Activated T-cell treated with anti-CD3 and anti-CD28 coated beads for 48 hours (primary cell): ENCODE measurements at places on chromosomes 6 and 20.

- peak; percentile 64 for DNase-seq
Observed at GRCh38 chr6:11353921-11354389, 121.5 kb upstream of the NEDD9 start.

- peak; percentile 46 for DNase-seq
Observed at GRCh38 chr6:85449388-85449817, 480 bp upstream of the NT5E start.

DNA sequence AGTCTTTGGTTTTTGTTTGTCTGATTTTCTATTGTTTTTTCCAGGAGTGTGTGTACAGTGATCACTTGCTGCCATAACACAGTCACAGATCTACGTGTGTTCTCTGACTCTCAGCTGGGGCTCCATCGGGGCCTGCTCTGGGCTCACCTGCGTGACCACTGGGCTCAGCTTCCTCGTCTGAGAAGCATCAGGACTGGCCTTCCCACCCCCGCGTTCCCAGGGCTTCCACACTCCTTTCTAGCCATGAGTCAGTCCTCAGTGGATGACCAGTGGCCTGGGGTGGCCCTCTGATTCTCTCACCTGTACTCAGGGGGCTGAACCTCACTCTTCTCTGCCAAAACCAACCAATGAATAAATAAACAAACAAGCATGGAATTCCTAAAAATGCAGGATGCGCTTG is 14.5 kb downstream of the THBS2 start:
- no peak for DNase-seq

GRCh38 chr6:105272786-105273185 is 93.0 kb upstream of the POPDC3 start:
- no peak for DNase-seq

DNA sequence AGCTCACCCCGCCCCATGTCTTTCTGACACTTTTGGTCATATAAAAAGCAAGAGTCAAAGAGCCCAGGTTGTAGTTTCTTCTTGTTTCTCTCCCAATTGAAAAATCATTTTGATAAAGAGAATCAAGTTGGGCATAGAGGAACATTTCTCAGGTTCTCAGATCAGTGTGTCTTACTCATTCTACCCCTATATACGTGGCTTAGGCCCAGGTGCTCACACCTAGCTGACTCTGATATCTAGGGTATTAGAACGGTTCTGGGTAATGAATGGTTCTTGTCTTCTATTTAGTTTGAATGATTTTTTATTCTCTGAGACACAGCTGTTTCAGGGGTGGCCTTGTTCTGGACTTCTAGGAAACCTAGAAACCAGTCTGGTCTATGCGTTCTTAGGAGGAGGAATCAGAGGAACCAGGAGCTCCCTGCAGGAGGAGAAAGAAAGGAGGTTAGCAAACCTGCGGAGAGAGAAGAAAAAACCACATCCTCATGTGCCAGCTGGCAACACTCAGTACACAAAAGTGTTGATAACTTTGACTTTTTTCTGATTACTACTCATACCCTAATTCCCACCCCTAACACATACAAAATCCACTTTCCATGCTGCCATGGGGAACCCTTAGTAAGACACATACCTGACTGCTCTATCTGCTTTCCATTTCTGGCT is 178.0 kb downstream of the CLIC5 start:
- DNase-seq: no peak

DNA sequence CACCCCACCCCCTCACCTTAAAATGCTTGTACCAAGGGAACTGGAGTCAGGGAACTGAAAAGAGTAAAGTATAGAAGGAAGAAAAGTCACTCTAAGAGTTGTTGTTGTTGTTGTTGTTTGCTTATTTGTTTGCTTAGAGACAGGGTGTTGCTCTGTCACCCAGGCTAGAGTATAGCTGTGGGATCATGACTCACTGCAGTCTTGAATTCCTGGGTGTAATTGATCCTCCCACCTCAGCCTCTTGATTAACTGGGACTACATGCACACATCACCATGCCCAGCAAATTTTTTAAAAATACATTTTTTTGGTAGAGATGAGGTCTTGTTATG is 681.6 kb upstream of the GJE1 start:
- DNase-seq: no peak

DNA sequence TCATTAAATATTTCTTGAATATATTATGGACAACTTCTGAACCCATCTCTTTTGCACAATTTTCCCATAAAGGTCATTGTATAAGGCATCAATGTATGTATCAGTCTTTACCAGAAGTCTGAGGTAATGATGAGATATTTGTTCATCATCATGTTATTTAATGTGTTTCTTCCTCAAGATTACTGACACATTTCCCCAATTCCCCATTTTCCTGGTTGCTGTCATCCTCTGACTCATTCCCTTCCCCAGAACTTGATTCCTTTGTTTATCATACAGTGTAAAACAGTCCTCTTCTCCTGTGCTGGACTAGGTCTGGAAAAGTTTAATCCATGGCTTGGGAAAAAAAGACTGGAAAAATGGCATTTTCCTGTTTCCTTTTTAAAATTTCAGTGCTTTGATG is 107.9 kb upstream of the FLRT3 start:
- no peak for DNase-seq

DNA sequence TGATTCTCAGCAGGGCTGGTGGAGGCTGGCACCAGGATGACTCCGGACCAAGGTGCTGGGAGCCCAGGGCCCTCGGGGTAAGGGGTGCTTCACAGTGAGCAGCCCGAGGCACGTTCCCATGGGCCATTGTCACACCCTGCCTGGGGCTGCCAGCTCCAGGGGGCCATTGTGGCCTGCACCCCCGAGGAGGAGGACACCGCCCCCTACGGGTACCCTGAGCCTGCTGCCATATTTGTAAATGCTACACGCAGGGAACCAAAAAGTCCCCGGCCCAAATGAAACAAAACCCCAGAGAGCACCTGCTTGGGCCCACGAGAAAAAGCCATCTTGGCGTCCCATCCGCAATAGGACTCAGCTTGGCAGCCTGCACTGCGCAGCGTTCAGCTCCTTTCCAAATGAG is 64.7 kb upstream of the GATA5 start:
- no peak for DNase-seq

DNA sequence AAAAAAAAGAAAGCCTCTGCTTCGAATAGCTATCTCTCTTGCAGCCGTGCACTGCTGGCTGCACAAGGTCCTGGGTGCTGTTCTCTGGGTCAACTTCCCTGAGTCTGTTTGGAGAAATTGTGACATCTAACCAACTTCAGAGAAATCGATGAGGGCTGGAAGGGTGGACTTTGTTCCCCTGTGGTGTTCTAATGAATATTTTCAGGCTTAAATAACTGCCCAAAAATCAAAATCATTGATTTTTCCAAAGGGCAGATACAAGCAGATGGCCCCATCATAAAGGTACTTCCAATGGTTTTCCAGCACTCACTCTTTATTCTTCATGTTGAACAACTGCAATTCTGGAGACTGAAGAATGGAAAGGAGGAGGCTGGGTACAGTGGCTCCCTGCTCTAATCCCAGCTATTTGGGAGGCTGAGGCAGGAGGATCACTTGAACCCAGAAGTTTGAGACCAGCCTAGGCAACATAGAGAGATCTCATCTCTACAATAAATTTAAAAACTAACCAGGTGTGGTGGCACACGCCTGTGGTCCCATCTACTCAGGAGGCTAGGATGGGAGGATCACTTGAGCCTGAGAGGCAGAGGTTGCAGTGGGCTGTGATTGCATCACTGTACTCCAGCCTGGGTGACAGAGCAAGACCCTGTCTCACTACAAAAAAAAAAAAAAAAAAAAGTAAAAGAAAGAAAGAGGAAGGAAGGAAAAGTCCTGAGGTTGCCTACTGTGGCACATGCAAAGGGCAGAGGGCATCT is 59.1 kb downstream of the FOXA2 start:
- no peak for DNase-seq

DNA sequence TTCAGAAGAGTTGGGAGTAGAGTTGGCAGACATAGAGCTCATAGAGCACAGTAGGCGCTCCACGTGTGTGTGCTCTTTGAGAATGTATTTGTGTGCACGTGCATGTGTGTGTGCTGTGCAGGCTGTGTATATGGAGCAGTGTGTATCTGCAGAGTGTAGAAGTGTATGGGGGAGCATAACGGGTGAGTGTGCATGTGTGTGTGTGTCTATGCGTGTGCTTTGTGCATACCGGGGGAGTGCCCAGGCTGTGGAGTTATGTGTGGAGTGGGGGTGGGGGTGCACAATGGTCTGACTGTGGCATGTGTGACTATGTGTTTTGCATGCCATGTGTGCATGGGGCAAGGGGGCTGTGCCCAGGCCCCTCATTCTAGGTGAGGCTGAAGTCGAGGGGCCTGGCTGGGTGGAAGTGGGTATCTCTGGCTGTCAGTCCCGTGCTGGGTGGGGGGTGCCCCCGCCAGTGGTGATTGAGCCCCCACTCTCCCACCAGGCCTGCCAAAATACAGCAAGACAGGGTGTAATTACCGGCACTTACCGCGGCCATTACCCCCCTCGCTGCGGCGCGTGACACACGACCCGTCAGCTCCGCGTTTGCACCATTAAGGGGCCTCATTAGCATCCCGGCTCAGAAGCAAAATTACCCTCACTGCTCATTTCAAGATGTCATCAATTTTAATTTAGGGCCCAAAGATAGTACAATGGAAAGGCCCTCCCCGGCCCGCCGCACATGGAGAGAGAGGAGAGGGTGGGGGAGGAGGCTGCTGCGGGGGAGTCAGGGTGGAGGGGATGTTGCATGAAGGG is 39.1 kb downstream of the MDFI start:
- DNase-seq: no peak

GRCh38 chr6:121615493-121615892 is 180.0 kb downstream of the GJA1 start:
- DNase-seq: no peak

GRCh38 chr6:139327038-139327437 is 35.2 kb upstream of the TXLNB start:
- DNase-seq: no peak

GRCh38 chr6:55898342-55898741 is 23.0 kb upstream of the BMP5 start:
- no peak for DNase-seq

DNA sequence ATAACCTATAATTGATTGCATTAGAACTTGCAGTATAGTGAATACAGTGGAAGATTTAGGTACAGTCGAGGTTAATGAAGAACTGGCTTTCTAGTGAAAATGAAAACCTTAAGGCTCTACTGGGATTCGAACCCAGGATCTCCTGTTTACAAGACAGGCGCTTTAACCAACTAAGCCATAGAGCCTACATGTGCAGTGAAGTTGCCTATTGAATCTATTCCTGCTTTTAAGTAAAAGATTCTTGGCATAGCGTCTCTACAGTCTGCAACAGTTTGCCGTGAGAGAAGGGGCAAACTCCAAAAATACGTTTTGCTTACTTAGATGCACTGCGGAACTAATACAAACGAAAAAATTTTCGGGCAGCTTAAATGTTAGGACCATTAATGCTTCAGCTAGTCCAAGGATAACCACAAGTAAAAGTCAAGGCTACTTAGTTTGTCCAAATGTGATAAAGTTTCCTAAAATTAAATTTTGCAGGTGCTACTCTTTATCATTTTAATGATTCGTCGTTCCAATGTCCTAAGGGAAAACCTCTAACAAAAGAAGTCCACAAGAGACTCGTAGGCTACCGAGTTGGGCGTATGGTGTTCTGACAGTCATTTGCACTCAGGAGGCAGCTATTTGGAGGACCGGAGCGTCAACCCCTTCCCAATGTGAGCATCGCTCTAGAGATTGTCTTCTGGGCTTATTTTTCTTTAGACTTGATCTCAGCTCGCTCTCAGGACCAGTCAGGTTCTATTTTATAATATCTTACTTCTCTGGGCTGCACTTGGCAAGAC is 31.3 kb upstream of the ZSCAN23 start:
- no peak for DNase-seq

- peak; percentile 77 for DNase-seq
Observed at GRCh38 chr20:45987108-45987780, 15.2 kb upstream of the ZNF335 start.

- no peak for DNase-seq
Observed at GRCh38 chr6:109456111-109456583, 575 bp upstream of the MICAL1 start.

- DNase-seq: no peak
Observed at GRCh38 chr6:153957394-153957793, 81.6 kb upstream of the OPRM1 start.

GRCh38 chr6:41693281-41694240 is 41.8 kb downstream of the TFEB start:
- no peak for DNase-seq

DNA sequence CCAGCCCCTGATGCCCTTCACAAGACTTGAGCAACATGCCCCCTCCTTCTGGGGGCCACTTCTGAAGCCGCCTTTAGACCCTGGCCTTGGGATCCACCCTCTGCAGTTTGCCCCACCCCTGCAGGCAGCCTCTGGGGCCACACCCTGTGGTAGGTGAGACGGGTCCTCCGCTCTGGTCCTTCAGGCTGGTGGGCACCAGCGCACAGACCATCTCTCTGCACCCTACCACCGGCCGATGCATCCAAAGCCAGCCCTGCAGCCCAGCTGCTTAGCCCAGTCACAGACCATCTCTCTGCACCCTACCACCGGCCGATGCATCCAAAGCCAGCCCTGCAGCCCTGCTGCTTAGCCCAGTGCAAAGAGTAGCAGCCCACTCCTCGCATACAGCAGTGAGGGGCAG is 159.3 kb upstream of the ECI2 start:
- no peak for DNase-seq

DNA sequence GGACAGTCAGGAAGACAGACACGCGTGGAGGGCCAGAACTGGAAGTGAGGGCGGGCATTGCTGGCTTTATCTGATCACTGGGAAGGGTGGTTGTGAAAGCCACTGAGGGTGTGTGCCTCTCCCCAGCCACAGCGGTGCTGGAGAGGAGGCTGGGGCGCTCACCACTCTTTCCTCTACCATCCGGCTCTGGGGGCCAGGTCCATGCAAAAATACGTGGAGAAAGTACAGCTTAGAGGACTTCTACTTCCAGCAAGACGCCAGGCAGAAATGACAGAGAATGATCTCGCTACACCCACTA is 148.8 kb upstream of the RPS6KA2 start:
- DNase-seq: no peak

DNA sequence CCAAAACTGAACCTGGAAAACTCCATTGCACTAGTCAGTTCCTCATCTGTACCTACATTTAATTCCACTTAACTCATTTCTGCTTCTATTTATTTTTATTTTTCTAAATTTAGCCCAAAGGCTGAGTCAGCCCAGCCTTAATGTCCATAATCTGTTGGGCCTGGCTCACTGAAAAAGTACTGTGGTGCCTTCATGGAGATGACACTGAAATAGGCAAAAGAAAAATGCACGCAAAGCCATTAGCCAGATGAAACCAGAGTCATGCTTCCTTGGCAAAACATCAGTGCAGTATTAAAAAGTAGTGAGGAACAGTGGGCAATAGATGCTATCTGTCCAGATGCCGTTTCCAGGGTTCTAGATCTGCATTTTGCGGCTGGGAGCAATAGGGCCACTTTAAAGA is 14.7 kb upstream of the PLCB4 start:
- no peak for DNase-seq
